ENCODE measurements at places on chromosomes 3 and 15.
A peak's percentile ranks its signal among the peaks of the same experiment; 100 is the strongest.

- DNase-seq: no peak
Observed at GRCh38 chr15:53522991-53523390, 236.5 kb downstream of the WDR72 start.

DNA sequence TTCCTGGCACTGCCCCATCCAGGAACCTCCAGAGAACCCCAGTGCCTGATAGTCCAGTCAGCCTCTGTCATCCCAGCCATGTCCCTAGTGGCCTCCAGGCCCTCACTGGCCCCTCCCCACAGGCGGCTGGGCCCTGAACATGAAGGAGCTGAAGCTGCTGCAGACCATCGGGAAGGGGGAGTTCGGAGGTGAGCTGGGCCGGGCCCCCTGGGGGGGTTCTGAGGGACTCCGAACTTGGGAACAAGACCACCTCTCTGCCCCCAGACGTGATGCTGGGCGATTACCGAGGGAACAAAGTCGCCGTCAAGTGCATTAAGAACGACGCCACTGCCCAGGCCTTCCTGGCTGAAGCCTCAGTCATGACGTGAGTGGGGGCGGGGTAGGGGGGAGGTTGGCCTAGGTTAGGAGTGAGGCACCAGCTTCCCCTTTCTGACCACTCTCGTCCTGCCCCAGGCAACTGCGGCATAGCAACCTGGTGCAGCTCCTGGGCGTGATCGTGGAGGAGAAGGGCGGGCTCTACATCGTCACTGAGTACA lies 12.0 kb upstream of the LMAN1L start:
- DNase-seq: no peak

- no peak for DNase-seq
Observed at GRCh38 chr3:195045481-195046210, 225.3 kb downstream of the XXYLT1 start.

GRCh38 chr15:70533931-70534742 lies 229.2 kb downstream of the UACA start:
- DNase-seq: no peak

DNA sequence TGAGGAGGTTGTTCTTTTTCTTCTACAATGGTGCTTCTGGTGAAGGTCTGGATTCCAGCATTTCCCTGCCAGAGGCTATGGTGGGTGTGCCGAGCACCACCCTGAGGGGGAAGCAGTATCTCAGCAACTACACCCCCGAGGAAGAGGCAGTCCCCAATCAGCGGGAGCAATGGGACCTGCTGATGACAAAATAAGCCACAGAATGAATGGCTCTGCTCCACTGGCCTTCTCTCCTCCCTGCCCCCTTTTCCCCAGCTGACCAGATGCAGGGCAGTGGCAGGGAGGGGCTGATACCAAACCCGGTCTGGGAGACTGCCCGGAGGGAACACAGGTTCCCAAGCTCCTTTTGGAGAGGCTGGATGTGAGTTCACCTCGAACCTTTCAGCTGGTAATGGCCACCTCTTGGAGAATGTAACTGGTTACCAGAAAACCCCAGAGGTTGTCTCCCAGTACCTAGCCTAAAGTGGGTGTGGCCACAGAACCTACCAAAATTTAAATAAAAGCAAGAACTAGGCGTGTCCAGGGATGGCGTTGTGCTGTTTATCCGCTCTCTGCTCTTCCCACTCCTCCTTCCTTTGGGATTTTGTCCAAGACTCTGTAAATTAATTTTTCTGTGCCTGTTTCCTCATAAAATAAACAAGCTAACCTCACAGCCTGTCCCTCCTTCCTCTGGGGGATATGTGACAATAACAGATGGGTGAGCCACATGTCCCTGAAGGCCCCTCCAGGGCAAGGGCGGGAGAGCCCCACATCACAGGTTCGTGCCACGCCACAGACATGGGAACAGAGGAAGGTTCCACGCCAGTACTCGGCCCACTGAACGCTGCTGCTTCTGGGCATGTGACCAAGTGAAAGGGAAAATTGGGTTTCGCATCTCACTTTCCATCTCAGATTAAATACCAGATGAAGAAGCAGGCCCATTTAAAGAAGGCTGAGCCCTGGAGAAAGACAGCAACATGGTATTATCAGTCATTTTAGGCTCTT lies 35.1 kb upstream of the SPTBN5 start:
- no peak for DNase-seq

DNA sequence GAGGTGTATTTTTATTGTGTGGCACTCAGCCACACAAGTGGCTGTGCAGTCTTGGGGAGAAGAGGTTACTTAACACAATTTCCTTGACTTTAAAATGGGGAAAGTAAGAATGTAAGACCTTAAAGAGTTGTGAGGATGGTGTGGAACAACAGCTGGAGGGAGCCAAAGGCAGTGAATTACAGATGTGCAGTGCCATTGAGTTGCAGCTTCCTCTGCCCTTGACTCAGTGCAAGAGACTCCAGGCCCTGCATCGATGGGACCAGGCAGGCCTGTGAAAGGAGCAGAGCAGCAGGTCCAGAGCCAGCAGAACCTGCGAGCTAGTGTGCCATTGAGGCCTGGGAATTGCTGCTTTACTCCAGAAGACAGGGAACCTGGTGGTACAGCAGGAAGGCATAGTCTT lies 27.2 kb downstream of the EEFSEC start:
- no peak for DNase-seq

- no peak for DNase-seq
Observed at GRCh38 chr3:181717549-181718171, 5.9 kb downstream of the SOX2 start.

- DNase-seq: no peak
Observed at GRCh38 chr15:99917252-99917651, 184.0 kb upstream of the LYSMD4 start.

DNA sequence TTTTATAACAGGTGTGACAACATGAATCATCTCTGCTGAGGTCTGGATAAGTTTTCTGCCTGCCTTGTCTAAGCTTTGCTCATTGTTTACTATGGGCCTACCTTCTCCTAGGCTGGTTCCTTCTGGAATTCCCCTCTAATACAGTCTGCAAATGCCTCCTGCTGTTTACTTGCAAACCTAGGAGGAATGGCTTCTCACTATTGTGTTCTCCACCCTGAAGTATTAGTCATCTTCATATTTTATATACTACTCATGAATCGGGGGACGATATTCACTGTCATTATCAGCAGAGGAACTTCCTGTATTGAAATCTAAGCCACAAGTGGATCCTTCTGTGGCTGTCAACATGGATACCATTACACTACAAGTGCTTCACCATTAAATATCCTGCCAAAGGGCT lies 154.8 kb downstream of the PLCL2 start:
- no peak for DNase-seq

DNA sequence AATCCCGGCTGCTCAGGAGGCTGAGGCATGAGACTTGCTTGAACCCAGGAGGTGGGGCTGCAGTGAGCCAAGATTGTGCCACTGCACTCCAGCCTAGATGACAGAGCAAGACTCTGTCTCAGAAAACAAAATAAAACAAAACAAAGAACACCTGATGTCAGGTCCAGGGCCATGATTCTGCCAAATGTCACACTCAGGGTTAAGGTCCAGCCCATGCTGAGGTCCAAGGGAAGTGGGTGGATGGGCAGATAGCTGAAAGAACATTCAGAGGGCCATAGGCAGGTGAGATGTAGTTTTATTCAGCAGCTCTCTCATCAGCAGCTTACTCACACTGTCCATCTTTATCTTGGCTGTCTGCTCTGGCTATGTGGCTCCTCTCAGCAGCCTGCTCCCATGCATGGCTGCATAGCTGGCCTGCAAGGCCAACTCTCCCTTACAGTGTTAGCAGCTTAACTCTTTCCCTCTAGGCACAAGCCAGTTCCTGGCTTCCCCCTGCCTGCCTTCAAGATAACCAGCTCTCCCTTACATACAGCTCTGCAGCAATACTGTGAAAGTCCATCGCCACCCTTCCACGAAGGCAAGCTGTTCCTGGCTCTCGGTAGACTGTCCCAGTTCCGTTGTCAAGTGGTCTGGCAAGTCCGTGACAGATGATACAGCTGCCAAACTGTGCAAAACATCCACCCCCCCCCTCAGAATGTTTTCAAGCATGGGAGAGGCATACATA lies 62.4 kb upstream of the SIAH2 start:
- no peak for DNase-seq

GRCh38 chr3:127035677-127036076 lies 52.8 kb downstream of the PLXNA1 start:
- peak; percentile 6 for DNase-seq

DNA sequence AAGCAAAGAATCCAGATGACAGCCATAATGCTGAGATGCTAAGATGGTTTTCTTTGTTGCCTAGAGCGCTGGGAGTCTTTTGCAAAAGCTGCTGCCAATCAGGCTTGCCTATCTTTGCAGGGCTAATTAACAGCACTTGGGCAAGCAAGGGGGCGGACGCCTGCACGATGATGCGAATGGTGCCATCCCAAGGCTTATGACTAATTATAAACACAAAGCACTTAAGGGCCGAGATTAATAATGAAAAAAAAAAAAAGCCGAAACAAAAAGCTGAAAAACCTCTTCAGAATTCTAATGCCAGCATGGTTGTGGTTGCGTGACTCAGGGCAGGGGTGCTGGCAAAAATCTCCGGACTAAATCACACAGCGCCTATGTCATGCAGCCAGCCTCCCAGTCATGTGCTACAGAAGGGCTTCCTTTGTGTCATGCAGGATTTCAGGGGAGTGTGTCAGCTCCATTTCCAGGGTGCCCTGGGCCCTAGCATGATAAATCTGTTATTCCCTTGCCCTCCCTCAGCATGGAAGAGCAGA lies 185.0 kb upstream of the ANKRD28 start:
- no peak for DNase-seq

- no peak for DNase-seq
Observed at GRCh38 chr3:46517016-46517783, 19.4 kb downstream of the RTP3 start.

GRCh38 chr3:10623578-10624275 lies 118.3 kb upstream of the ATP2B2 start:
- no peak for DNase-seq

DNA sequence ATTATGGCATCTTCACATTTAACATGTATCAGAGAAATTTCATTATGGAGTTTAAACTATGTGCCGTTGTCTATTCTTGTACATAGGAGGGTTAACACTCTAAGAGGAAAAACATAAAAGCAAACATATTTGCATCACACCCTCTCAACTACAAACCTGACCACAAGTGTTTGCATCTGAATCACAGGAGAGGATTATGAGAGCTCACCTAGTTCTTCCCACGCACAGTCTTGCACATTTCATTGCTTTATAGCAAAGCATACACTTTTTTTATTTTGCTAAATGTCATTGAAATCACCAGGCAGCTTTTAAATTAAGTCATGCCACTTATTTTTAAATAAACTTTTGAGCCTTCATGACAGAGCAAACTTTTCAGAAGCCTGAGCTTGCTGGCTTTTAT lies 12.5 kb downstream of the TRAT1 start:
- peak; percentile 96 for DNase-seq

DNA sequence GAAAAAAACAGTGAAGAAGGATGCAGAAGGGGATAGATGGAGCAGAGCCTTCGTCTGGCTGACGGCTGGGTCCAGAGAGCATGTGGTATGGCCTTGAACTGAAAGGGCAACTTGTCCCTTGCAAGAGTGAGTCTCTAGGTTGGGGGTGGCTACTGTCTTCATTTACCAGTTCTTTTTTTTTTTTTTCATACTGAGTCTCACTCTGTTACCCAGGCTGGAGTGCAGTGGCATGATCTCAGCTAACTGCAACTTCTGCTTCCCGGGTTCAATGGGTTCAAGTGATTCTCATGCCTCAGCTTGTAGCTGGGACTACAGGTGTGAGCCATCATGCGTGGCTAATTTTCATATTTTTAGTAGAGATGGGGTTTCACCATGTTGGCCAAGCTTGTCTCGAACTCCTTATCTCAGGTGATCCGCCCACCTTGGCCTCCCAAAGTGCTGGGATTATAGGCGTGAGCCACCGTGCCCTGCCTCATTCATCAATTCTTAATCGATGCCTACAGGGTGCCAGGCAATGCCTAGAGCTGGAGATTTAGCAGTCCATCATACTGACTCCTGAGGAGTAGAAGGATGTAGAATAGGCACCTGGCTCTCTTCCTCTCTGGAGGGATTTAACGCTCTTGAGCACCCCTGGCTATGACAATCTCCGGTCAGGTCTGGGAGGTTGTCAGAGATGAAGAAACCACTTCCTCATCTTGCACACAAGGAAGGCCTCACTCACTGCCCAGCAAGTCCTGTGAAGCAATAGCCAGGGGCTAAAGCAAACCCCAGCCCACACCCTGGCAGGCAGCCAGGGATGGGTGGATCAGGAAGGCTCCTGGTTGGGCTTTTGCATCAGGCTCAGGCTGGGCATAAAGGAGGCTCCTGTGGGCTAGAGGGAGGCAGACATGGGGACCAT lies at the start of gene CAMP:
Gene CAMP (plus strand): TSS at position 880 of the 898 bp plus-strand sequence. CDS start 17 bp downstream, at position 897.
- DNase-seq: no peak

- no peak for DNase-seq
Observed at GRCh38 chr3:103170651-103171050, 735.8 kb downstream of the ZPLD1 start.

DNA sequence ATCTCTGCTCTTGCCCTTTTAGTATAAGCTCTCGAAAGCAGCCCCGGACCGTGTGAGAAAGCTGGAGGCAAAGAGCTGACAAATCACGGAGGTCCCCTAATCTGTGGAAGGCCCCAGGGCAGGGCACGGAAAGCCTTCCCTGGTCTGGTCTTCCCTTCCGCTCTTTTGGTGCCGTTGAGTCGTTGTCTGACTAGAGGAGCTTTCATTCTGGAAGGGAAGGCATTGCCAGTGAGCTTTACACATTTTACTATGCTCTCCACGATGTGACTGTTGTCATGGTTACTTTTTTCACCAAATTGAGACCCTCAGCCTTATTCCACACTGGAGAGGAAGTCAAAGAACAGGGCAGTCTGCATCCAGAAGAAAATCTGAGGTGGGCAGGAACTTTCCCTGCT lies 71.7 kb downstream of the CYP19A1 start:
- no peak for DNase-seq

GRCh38 chr3:171712171-171712938 lies 97.9 kb downstream of the PLD1 start:
- DNase-seq: no peak

DNA sequence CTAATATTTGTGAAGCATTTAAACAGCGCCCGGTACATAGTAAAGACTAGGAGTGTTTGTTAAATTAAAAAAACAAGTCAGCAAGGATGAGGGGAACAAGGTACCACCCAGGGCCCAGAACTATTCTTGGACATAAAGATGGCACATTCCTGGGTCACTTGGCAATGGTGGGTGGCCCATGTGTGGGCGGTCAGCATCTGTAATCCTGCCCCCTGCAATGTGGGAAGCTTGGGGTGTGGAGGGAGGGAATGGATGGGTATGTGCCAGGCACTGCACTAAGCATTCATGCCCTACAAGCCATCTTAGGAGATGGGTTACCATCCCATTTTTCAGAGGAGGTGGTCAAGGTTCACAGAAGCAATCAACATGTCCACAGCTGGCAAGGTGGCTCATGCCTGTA lies 7.3 kb upstream of the C15orf39 start:
- DNase-seq: no peak

DNA sequence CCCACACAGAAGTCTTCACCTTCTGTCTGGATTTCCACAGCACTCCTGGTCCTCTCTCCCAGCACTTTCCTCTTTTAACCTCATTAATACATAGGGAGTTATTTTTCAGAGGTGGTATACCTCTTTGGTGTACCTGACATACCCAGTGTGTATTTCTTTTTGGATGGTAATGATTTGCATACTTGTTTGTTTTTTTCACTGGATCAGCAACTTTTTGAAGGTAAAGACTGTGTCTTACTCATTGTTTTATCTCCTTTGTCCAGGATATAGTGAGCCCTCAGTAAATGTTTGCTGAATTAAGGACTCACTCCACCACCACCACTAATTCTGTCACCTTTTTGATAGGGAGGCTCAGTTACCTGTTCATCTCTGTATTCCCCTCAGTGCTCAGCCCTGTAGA lies 52.1 kb downstream of the SACM1L start:
- no peak for DNase-seq

- DNase-seq: no peak
Observed at GRCh38 chr3:58158442-58159153, 52.2 kb downstream of the DNASE1L3 start.

Data from T-helper 2 cell (primary cell).